ENCODE measurements at places on chromosomes 11 and 22.

- no peak for DNase-seq
Observed at GRCh38 chr22:50002791-50003190, 9.8 kb downstream of the IL17REL start.

DNA sequence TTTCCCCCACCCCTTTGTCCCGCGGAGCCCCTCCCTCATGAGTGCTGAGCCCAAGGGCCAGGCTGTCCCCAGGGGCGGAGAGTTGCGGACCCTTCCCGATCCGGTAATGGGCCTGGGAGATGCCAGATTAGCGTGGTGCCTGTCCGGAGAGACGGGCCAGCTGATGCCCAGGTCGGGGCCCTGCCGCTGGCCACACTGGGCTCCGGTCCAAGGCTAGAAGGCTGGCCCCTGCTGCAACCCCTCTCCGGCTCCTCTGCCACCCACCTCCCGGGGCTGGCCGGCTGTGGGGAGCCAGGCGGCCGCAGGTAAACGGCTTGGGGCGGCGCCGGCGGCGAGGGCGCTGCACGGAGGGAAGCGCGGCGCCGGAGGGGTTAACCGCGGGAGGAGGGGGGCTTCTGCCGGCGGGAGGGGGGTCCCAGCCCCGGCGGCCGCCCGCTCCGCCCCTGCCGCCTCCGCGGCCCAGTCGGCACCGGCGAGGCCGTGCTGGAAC, at the start of gene KCNK4:
TSS of gene KCNK4 (plus strand) at position 41 of the 490 bp plus-strand sequence. CDS start 1,717 bp downstream, outside the sequence.
- no peak for DNase-seq

DNA sequence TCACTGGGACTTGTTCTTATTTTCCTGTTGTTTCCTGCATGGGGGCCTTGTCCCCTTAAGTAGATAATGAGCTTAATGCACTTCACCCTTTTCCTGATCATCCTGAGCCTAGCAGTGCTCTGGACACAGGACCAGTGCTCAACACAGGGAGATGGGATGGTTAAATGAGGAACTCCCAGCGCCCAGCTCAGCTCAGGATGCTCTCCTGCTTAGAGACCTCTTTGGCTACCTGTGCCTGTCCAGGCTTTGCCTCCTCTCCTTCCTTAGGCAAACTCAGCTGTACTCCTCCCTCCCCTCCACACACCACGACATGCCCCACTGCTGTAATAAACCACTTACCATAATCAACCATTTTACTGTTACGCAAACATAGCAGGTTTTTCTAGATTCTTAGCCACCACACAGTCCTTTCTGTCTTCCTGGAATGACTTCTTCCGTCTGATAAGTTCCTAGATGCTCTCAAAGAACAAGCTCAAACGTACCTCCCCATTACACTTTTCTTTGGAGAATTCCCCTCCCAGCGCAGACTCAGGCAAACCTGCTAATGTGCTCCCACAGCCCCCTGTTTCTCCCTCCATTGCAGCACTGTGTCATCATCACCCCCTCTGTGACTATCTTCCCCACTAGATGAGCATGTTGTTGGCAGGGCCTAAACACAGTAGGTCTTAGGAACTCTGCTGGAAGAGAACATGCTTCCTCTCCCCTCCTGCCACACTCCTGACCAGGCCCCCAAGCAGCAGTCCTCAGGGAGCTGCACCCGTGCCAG, 113.6 kb downstream of the MICAL2 start:
- DNase-seq = peak; percentile 41

GRCh38 chr22:21762712-21763581, 27.4 kb upstream of the YPEL1 start:
- DNase-seq = no peak

DNA sequence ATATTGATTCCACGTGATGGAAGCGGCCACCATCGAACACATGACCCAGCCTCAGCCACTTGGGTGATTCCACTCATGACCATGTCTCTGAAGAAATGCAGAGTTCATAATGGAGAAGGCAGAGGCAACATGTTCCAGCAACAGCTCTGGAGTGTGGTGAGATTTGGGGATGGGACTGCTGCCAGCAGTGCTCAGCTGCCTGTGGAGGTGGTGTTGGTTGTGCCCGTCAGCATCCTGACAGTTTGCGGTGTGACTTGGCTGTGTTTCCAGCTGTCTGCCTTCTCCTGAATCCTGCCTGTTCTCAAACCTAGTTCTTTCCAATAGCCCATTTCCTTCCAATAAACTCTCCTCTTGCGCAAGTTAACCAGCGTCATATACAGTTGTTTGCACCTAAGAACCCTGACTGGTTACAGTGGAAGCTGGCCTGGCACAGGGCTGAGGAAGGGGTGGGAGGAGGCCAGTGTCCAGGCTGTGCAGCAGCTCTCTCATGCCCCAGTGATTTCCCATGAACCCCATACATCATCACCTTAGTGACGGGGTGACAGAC, 22.0 kb upstream of the OR8B8 start:
- no peak for DNase-seq

- DNase-seq = peak; percentile 20
Observed at GRCh38 chr11:62353841-62354240, 16.6 kb downstream of the ASRGL1 start.

DNA sequence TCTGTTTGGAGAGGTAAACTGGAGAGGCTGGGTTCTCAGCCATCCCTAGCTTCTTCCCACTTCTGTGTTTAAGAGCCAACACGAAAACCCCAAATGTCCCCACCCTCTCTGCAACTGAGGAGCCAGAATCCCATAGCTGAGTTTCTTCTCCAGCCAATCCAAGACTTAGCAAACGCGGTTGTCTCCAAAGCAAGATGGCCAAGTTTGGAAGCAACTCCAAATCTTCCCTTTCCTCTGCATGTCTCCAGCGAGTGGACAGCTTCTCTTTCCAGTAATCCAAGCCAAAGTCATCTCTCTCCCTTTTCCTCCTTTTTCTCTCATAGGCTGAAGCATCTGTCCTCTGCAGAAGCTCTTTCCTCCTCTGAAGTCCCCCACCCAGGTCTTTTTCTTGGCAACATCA, 539.2 kb downstream of the MIAT start:
- DNase-seq = no peak

DNA sequence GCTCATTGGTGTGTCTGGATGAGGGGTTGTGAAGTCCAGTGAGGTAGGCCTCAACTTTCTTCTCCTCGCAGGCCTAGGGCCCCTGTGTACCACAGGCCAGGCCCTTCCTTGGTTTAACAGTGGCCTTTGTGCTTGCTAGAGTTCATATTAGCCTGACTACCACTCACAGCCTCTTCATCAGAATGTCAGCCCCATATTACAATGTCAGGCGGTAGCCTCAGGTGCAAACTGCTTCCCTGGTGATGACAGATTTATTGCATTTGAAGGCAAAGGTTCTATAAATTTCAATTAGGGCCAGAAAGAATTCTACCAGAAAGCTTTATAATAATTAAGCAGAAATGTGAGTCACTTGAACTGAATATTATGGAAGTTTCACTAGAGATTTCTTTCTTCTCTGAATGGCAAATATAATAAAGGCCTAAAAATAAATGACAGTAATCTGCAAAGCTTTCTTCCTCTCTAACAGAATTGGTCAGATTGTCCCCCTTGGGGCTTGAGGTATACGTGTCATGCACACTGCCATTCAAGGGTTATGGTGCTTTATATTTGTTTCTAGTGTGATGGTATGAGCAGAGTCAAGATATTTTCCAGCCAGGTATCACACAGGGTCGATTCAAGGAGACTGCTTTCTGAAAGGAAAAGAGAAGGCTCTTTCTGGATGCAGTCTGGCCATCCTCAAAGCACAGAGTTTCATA, 210.3 kb downstream of the CWF19L2 start:
- DNase-seq = no peak

DNA sequence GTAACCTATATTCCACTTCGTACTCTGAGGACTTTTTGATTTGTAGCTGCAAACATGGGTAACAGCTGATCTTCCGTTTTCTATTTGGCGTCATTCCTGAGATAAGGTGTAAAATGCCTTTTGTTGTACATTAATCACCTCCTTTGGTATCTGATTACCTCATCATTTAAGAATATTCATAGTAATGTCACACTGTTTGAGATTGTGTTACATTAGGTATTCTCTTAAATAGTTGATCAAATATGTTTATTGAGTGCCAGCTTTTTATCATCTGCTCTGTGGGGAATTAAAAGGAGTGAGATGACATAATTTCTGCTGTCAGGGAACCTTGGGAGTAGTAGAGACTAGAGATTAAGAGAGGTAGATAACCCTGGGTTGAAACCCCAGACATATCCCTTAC, 5.9 kb downstream of the NCAM1 start:
- no peak for DNase-seq

DNA sequence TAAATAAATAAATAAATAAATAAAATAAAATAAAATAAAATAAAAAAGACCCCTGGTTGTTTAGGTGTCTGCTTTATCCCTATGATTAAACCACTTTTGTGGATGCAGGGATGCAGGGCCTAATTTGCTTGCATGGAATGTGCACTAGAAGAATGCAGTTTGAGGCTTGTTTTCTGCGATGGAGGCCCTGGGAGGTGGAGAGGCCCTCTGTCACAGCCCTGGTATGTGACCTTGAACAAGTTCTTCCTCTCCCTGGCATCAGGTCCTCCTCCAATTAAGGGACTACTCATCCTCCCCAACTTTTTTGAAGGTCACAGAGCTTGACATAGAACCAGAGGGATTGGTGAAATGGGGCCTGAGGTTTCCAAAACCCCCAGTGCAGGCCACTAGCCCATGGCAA, 22.7 kb downstream of the KCNJ4 start:
- DNase-seq = no peak

DNA sequence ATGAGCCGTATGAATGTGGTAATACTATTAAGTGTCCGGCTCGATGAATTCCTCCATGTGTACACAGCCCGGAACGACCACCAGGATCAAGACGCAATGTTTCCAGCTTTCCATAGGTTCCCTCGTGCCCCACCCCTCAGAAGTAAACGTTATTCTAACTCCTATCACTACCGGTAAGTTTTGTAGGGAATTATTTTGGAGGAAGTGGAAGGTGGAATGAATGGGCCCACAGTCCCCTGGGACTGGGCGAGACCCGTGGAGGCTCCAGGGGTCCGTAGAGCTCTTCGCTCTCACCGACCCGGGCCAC, 720 bp upstream of the FAR1 start:
- DNase-seq = no peak

- no peak for DNase-seq
Observed at GRCh38 chr11:76524919-76525318, 80.1 kb downstream of the EMSY start.

GRCh38 chr11:71449596-71449995, 1.4 kb upstream of the DHCR7 start:
- no peak for DNase-seq

- no peak for DNase-seq
Observed at GRCh38 chr22:36729321-36729720, 25.8 kb upstream of the CACNG2 start.

- no peak for DNase-seq
Observed at GRCh38 chr11:114482114-114482513, 42.8 kb downstream of the REXO2 start.

DNA sequence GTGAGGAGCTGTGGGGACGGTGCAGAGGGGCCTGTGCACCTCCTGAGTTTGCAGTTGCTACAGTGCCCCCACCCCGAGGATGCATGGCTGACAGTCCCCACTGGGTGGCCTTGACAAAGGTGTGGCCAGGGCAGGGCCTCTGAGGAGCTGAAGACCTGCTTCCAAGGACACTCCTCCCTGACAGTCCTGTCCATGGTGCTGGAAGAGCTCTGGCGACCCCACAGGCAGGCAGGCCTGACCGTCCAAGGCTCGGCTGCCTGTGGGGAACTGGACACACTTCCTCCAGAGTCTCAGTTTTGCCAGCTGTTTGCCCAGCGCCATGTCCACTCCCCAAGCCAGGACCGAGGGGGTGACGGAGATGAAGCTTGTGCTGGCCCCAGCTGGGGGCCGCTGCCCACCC, 32.7 kb downstream of the BRSK2 start:
- no peak for DNase-seq

- DNase-seq = no peak
Observed at GRCh38 chr11:93844568-93844967, 5.8 kb downstream of the VSTM5 start.

DNA sequence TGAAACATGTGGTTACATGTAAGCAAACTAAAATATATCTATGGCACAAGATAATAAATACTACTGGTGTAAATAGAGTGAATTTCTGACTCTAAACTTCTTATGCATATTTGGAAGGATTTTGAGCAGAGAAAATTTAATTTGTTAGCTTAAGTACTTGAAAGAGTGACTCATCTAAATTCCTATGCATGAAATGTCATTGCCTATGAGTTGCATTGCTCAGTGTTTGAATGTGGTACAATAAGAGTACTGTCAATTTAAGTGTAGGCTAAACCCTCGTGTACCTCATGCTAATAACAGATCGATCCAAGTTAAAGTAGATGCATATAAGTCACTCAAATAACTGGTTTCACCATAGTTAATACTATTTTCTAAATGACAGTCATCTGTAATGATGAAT, 5.3 kb upstream of the CARD18 start:
- DNase-seq = no peak

GRCh38 chr11:60834742-60835533, 7.0 kb upstream of the CCDC86 start:
- no peak for DNase-seq

- no peak for DNase-seq
Observed at GRCh38 chr22:19759427-19760057, 1.0 kb upstream of the TBX1 start.

GRCh38 chr11:87517351-87517750, 479.6 kb downstream of the TMEM135 start:
- no peak for DNase-seq

DNA sequence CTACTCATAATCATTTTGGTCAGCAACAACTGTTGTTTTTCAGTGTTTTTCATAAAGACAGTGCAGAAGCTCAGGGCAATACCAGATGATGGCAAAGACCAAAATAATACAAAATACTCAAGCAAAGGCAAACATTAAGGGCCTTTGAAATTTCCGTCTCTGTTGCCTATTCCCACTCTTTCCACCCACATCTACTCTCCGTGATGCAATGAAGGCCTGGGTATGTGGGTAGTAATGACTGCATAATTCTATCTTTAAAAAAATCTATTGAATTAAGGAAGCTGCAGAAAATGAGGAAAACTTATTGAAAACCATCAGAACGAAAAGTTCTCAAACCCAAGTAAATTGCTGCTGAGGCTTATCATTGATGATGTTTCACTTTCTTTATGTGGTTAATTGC, 203.3 kb downstream of the MAML2 start:
- no peak for DNase-seq

GRCh38 chr22:21652547-21653545, 10.7 kb downstream of the SDF2L1 start:
- no peak for DNase-seq

DNA sequence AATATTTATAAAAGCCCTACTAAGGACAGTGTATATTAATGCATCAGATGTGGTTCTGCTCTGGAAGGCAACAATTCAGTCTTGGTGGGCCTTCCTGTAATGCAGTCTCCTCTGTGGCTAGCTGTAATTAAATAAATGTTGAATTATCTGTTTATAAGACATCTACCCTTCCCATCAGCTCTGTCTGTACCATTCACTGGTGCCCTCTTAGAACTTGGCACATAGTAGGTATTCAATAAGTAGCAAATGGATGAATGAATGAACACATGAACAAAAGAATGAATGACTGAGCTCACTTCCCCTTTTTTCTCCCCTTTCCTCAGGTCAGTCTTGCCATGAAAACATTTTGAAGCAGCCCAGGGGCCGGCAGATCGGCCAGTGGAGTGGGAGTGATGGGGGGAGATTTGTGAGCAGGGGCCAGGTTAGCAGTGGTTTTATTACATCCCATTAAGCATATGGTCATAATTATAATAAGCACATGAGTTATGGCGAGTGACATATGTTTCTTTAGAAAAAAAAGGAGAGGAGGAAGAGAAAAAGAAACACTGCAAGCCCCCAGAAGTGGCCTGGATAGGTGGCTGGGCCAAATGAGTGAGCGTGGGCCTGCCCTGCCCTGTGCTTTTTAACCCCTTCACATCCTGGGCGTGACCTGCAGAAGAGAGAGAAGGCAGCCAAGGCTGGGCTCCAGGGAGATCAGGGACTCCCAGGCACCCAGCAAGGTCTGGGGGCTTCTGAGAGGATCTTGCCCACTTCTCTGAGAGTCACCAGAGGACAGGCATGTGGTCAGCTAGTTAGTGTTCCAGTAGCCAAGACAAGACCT, 48.6 kb upstream of the CD82 start:
- no peak for DNase-seq
